ENCODE measurements at places on chromosomes 16 and 17. TPM values are rescaled to one million over a fixed set of nuclear protein-coding genes. Genes with fewer than 3 reads are reported as not detected.

GRCh38 chr17:19911033-19911432, 43.3 kb upstream of the ULK2 start:
- H3K4me3 ChIP-seq: no peak overlapping the region
- no peaks in the 10 kb centered on the region for H3K27me3 ChIP-seq
- DNase-seq: no peak
- peaks cover 85% of the 10 kb centered on the region for H3K36me3 ChIP-seq
- H3K27ac ChIP-seq: no peak overlapping the region

Gene STH
- polyA plus RNA-seq: not detected

Gene SYCE1L
- not detected for polyA plus RNA-seq

Gene MED9
- polyA plus RNA-seq: 5.6 TPM

Gene STAC2
- not detected for polyA plus RNA-seq

Gene PYDC1
- polyA plus RNA-seq: not detected
